ENCODE measurements at places on chromosomes 16 and 17.

GRCh38 chr17:54982399-54982798 is 13.8 kb downstream of the STXBP4 start:
- DNase-seq: no peak

DNA sequence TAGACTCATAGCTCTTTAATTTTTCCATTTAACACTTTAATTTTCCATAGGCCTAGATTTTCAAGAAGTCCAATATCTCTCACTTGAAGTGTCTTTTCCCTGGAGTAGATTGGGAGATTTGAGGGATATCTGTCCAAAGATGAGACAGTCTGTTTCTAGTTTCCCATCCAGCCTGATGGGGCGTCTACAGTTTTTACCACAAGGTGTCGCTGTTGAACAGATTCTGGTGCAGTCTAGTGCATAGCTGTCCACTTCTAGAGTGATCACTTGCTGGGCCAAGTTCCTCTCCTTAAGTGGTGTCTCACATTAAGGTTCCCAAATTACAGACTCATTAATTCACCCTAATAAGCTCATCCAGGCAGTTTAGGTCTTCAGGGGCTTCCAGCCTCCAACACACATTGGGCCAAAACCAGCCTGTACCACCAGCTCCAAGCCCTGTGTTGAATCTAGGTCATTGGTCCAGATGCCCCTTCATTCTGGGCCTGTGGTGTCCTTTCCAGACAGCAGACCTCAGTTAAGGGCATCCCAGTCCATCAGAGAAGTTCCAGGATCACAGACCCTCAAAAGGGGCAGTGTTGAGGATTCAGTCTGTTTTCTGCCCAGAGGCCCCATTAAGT is 9.4 kb downstream of the SNX20 start:
- DNase-seq: peak; percentile 64

GRCh38 chr16:11309895-11310633 is 28.9 kb upstream of the PRM1 start:
- DNase-seq: no peak

DNA sequence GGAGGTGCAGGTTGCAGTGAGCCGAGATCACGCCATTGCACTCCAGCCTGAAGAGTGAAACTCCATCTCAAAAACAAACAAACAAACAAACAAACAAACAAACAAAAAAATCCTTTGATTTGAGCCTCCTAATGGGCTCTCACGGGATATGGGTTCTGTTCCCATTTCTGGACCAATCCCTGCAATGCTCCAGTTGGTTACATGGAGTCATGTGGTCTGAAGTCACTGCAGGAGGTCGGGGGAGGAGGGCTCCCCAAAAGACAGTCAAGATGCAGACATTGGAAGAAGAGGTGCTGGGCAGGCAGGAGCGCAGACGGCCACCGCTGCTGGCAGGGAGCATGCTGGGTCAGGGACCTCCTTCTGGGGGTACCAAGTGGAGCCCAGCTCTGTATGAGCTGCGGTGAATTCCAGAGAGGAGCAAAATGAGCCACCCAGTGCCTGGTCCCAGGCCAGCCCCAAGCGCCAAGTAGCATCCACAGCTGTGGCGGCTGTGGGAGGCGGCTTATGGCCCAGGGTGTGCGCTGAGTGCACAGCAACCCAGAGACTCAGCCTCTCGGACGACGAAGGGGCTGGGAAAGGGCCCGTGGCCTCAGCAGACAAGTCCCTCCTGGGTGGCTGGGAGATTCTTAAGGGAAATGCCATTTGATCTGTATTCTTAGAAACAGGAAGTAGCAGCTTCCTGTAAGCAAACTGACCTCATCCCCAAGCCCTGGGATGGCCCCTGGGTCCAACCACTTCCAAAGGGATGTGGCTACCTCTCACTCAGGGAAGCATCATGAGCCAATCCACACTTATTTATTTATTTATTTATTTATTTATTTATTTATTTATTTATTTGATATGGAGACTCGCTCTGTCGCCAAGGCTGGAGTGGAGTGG is 19.6 kb upstream of the ATP2A3 start:
- DNase-seq: no peak

- no peak for DNase-seq
These were observed 24.0 kb downstream of the MMP15 start for GRCh38 chr16:58049232-58050185.

- DNase-seq: no peak
These were observed 396.8 kb downstream of the NPIPA8 start for GRCh38 chr16:17939723-17940122.

DNA sequence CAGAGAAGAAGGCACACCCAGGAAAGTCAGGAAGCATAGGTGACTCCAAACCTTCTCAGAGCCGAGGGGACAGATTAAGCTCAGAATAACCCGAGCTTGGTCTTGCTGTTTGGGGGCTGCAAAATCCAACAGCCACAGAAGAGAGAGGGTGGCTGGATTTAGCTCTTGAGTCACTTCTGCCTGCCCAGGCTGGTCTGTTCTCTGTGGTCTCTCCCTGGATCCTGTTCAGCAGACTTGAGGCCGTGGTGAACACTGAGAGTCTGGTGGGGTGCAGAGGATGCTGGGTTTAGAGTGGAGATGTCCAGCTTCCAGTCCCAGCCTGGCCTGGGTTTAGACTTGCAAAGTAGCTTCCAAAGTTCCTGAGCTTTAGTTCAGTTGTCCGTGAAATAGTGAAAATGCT is 8.8 kb downstream of the SLC26A11 start:
- no peak for DNase-seq

DNA sequence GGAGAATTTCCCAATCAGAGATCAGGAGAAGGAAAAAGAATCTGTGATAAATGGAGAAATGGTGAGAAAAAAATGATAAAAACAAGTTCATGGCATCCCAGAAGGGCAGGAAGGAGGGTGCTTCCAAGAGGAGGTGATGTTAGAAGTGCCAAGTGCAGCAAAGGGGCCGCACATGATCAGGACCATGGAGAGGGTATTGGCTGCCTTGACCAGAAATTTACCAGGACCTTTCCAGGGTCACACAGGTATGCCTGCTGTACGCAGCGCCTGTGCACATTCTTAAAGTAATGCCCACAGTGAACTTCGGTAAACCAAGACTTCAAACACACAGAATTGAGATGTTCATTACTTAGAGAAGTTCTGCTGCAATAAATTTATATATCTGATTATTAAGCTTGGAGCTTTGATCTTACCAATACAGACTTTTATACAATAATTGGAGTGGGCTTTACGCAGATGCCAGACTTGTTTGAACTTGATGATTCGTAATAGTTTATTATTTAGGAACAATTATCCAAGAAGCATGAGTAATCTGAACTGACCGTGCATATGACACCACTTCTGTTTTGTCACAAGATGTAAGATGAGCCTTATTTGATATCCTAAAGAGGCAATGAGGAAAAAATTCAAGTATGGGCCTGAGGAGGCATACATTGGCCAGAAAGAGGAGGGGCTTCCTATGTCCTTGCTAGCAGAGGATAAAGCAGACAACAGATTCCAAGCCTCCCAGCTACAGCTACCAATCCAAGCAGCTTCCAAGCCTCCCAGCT is 2.2 kb upstream of the KRT33A start:
- DNase-seq: no peak

GRCh38 chr16:81748476-81749198 is 30.5 kb upstream of the PLCG2 start:
- no peak for DNase-seq

DNA sequence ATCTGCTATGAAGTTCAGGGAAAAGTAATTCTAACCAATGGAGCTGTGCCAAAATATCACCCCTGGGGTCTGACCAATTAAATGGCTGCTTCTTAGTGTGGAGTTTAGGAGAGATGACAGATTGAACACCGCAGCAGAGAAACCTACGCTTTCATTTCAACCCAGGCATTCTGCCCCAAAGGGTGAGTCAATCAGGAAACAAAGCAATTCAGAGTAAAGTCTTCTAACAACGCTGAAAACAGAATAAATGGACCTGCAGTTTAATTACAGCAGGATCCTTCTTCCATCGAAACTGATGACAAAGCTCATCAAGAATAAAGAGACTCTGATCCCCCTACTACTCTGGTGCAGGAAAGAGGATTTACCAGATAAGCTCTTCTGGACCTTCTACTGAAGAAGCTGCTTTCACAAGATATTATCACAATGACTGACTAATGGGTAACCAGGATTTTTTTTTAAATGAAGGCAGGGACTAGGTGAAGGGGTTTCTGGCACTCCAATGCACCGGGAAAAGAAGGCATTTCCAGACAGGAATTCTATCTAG is 16.7 kb downstream of the RFFL start:
- DNase-seq: no peak

- no peak for DNase-seq
These were observed 16.7 kb upstream of the HEATR6 start for GRCh38 chr17:60095381-60095780.

DNA sequence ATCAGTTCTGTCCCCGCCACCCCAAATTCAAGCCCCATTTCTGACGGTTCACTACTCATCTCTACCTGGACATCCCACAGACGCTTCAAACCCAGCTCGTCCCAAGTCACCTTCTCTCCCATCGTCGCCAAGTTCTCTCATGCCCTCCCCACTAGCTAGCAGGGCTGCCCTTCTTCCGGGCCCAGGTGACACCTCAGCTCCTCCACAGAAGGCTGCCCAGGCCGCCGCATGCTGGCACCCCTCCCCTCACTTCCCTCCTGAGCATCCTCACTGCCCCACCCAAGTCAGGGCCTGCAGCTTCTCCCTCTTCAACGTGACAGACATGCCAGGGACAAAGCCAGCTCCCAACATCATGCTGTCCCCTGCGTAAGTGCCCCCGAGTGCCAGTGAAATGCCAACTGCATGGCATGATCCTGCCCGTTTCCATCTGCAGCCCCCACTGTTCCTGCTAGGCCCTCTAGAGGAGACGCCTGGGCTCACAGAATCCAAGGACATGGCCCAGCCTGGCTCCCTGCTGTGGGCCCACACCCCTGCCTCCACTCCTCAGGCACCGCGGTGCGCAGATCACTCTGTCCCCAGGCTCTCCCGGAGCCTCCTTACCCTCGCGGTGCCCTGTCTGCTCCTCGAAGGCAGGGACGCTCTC is 5.9 kb downstream of the CYB561 start:
- no peak for DNase-seq

DNA sequence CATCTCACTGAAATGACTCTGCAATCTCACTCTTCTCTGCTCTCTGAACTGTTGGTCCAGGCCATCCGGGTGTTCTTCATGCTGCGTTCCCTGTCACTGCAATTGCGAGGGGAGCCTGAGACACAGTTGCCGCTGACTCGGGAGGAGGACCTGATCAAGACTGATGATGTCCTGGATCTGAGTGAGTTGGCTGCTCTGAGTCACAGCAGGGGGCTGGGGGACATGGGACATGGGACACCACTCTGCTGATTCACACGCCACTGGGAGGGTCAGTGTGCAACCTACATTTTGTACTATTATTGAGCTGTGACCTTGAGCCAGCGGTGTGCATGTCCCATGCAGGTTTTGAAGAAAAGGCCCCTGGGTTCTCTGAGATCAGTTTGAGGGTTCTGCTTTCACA is 116.5 kb downstream of the CLEC16A start:
- DNase-seq: no peak

DNA sequence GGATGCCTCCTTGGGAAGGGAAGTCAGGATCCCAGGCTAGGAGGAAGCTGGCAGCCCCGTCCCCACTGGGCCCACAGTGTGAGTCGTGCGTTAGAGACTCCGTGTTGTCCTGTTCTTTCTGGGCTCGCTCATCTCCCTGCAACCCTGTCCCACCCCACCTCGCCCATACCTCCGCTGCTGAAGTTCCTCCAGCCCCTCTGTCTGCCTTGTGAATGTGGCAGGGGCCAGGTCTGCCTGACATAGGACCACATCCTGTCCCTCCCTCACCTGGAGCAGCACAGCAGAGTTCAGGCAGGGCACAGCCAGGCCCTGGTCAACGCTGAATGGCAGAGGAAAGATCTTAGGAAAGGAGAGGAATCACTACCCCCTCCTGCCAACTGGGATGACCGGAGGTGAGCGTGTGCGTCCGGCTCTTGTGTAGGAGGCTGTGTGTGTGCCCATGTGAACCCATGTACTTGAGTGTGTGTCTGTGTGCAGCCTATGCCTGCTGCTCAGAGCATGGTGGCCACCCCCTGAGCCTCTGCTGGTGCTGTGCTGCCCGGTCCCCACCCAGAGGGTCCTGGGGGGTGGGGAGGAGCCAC is 12.8 kb downstream of the KCNJ18 start:
- no peak for DNase-seq

GRCh38 chr17:60321336-60322055 is 70.4 kb downstream of the USP32 start:
- no peak for DNase-seq
